ENCODE measurements at places on chromosomes 4 and X.

DNA sequence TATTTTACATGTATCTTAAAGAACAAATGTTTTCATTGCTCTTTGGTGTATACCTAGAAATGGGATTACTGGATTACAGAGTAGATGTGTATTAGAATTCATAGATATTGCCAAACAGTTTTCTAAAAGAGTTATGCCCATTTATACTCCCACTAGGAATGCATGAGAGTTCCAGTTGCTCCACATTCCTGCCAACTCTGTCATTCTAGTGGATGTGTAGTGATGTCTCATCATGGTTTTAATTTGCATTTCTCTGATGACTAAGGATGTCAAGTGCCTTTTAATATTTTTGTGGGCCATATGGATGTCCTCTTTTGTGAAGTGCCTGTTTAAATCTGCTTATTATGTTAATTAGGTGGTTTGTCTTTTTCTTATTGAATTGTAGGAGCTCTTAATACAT, 65.6 kb upstream of the BMP2K start:
- DNase-seq, result no peak

DNA sequence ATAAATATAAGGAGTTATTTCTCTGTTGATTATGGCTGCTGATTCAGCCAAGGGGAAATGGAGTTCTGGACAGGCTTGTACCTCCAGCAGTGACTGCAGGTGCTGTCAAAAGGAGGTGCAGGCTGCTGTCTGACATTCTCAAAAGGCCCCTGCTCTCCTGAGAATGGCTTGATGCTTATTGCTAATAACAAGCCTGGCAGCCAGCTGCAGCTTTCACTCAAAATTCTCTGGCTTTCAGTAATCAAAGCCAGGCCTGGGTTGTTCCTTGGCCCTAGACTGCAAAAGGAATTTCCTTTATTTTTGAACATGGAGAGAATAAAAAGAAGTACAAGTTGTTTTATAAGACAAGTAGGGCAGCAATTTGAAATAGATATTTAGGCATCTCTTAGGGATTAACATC, 575.9 kb downstream of the MID1IP1 start:
- no peak for DNase-seq

DNA sequence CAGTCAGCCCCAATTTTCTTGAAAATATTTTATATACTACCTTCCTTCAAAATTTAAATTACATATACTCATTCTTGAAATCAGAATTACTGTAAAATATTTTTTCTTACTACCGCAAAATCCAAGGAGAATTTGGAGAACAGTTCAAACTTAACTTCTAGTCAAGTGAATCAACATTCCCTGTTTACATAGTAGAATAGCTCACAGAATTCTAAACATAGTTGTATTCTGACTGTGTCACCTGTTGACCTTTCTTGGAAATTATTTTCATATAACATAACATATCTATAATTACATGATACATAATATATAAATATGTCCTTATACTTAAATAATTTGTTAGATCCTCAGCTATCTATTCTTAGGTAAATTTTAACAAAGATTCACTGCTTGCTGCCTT, 31.0 kb upstream of the FGF5 start:
- no peak for DNase-seq

DNA sequence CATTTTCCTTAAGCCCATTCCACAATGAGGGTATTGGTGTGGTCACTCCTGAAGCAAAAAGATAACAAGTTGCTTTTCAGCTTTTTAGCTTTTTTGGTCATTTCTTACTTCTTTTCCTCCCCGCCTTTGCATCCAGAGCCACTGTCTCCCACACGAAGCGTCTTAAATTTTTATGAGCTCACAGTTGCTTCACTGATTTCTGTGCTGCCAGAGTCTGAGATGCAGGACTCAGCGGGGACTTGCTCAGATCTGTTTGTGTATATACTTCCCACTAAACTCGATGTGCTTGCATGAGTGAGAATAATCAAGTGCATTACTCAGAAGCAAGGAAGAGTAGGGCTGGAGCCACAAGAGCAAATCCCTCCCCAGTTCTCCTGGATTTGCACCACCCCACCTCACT, 80.2 kb upstream of the FHL1 start:
- no peak for DNase-seq

- DNase-seq, result no peak
Observed at GRCh38 chrX:77299549-77299948, 147.6 kb upstream of the FGF16 start.

DNA sequence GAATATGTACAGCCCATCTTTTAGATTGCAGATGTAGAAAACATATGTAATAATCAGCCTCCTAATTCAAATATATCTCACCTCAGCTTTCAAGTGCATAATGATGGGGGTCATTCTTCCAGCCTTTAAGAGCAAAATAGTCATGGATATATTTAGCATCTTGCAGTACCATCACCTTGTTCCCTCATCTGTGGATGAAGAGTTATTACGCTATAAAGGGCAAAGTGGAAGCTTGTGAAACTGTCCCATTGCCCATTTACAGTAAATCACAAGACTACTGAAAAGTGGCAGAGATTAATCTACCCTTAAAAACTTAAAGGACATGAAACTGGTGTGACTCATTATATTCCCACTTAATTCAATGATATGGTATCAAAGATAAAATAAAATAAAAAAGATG, 979.7 kb upstream of the HS3ST1 start:
- no peak for DNase-seq

- DNase-seq, result no peak
Observed at GRCh38 chr4:4289597-4289940, 385 bp downstream of the LYAR start.

GRCh38 chr4:87071401-87071800, 136.6 kb downstream of the AFF1 start:
- DNase-seq, result no peak

DNA sequence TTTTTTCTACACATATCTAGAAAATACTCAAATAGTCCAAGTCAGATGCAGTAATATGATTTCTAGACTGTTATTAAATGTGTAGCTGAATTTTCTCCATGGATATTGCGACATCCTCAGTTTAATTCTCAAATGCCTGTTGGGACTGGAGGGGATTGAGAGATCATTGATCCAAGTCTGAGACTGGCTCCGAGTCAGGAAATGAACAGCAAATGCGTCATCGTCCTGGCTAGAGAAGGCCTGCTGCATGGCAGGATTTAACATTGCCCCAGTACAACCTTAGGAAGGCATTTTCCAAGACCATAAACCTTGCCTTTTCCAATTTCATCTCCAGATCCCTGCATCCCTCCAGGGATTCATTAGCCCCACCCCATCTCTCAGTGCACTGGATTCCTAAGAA, 56.6 kb upstream of the SLC6A14 start:
- no peak for DNase-seq

GRCh38 chrX:136170139-136170800, 22.9 kb downstream of the FHL1 start:
- no peak for DNase-seq

DNA sequence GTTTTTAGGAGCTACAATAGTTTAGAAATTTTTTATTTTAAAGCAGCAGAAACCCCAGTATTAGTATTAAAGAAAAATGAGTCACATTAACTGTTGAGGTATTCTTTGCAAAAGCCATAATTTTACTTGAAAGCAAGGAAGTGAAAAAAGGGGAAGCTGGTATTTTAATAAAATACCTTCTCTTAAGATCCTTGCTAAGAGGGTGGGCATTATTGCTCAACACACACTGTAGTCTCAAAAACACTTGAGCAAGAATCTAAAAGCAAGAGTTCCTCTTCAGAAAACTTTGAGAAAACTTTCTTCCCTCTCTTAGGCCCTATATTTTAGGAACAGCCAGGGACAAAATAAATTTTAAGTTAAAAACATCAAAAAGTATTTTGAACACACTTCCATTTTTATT, 259.4 kb upstream of the DIAPH2 start:
- no peak for DNase-seq

DNA sequence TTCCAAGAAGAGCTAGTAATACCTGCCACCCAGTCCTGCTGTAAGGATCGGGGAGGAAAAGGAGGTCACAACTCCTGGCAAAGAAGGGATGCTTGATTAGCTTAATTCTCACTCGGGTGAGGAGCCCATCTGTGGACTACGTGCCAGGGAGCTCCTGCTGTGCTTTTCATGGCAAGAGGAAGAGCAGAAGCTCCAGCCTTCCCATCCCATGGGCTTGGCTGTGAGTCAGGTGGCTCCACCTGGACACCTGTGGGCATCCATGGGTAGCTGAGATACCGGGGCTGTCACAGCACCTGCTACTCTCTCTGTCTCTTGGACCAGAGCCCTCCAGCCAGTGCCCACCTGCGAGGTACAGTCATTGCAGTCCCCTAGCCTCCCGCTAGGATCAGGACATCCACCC, 18.0 kb downstream of the CLNK start:
- DNase-seq, result no peak

GRCh38 chr4:110155654-110156053, 42.8 kb downstream of the ELOVL6 start:
- no peak for DNase-seq

- DNase-seq, result no peak
Observed at GRCh38 chr4:185792384-185793115, 19.4 kb downstream of the SORBS2 start.

DNA sequence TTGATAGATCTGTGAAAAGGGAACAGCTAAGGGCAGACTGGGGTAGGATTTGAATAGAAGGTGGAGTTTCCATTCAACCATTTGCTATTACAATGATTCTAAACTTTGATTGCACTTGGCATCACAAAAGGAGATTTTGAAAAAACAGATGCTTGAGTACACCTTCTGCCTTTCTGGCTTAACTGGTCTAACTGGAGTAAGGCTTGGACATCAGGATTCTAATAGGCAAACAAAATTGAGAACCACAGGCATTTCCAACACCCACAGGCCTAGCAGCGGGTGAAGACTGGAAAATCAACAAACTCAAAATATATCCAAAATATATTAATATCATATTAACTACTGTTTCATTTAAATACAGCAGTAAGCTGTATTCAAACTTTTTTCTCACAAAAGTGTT, 1.9 kb upstream of the VEGFC start:
- DNase-seq, result no peak

DNA sequence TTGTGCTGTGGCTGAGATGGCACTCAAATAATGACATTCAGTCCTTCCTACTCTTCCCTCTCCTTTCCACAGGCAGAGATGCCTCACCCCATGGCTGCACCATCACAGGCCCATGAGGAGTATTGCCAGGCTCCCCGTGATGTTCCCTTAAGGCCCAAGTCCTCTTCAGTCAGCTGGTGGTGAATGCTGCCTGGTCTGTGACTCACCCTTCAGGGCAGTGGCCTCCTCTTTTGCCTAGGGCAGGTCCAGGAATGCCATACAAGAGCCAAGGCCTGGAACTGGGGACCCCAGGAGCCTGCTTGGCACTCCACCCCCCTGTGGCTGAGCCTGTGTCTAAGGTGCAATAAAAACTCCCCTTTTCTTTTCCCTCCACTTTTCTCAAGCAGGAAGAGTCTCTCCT, 144.2 kb upstream of the GEMIN8 start:
- no peak for DNase-seq

DNA sequence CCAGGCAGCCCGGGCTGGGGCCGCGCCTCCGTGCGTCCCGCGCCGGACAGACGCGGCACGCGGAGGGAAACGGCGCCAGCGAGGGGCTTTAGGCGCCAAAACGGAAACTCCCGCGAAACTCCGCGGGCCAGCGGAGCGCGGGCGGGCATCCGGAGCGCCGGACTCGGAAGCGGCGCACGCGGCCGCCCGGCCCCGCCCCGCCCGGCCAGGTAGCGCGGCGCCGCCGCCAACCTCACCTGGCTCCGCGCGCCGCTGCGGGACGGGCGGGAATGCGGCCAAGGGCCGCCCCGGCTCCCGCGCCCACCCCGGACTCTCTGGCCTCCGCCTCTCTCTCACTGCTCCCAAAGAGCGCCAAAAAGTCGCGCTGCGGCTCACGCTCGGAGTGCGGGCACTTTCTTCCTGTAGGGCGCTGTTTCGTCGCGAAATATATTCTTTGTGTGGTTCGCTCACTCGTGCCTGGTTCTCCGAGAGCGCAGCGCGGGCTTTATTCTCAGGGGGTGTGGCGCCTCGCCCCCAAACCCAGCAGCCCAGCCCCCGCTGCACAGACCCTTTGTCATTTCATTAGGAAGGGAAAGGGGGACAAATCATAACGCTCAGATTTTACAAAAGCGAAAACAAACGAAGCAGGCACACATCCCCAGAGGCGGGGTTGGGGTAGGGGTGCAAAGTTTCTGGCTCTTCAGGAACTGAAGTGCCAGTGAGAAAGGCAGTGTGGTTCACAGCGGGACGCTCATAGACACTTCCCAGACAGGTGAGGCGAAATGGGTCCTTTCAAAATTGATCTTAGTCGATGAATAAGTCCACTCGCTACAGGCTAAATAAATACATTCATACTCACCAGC, 961 bp upstream of the MBNL3 start:
- DNase-seq, result peak; percentile 50

DNA sequence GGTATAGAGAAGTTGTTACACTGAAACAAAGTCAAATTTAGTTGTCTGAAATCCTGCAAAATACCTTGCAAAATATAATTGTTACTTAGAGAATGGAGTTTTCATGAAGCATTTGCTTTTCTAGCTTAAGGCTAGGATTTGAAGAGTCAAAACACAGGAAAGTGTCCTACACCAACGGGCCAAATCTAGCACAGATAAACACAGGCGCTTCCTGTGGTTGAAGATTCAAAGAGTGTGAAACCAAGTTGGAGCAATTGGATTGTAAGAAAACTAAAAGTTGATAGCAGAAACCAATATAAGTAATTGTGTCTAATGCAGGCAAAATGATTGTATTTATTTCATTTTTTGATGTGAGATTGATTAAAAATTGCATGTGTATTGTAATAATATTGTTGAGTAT, 2002.5 kb upstream of the TENM3 start:
- DNase-seq, result no peak

DNA sequence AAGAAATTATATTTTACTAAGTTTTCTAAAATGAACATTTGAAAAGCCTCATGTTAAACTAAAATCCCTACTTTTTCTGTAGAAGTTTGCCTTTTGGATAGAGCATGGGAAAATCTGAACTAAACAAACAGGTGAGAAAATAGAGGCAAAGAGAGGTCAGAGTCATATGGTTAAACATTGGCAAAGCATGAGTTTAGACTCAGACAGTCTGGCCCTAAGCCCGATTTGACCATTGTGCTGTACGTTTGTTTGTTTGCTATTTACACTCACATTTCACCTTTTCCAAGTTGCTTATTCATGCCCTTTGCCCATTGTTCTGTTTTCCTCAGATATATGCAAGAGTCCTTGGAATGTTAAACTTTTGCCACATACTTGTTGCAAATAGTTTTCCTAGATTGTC, 85.4 kb downstream of the TIGD2 start:
- DNase-seq, result no peak

DNA sequence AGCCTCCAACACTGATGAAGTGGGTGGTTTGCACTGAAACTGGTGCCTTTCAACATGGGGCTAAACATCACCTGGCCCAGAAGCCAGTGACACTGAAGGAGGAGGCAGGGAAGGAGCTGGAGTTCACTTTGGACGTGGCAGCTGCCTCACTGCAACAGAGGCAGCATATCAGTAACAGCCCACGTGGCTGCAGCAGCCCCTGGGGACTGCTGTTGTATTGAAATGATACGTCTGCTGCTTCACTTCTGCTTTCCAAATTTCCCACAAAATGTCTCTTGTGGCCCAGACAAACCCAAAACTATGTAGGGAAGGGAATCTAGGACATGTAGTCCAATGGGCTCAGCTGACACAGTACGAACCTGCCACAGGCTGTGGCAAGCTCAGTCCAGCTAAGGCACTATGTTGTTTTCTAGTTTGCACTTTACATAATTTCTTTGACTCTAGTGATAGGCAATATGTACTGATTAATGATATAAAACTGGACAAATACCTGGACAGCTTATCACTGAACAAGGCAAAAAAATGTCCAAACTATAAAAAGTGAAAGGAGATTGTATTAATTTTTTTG, 84.7 kb upstream of the RAPGEF2 start:
- DNase-seq, result no peak

Data from activated naive CD8-positive, alpha-beta T cell treated with anti-CD3 and anti-CD28 coated beads for 36 hours (primary cell).